Effector memory CD8-positive, alpha-beta T cell (primary cell): ENCODE measurements at places on chromosomes 2 and 18.

DNA sequence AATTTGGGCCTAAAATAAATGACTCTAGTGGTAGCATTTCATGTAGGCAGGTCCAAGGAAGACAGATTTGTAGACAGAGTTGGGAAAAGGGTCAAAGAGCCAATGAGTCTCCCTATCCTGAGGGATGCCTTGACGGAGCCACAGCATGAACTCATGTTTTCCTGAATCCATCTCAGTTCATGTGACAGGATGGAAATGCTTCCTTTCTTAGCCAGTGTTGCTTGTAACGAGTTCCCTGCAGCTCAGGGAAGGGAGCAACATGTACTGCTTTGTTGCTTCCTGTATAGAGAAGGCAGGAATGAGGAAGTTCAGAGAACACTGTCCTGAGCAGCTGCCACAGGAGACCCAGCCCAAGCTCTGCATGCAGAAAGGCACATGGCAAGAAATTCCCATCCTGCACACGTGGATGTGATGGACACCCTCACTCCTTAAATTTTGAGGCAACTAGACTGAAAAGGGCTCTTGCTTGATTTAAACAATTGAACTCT, 27.9 kb downstream of the TMEM17 start:
- H3K36me3 ChIP-seq = no peaks in the 10 kb centered on the region
- peaks cover 9% of the 10 kb centered on the region for H3K4me1 ChIP-seq
- H3K27ac ChIP-seq = no peak overlapping the region
- no peak overlapping the region for H3K4me3 ChIP-seq
- H3K27me3 ChIP-seq = peaks cover 46% of the 10 kb centered on the region

- H3K27me3 ChIP-seq = no peaks in the 10 kb centered on the region
- H3K36me3 ChIP-seq = no peaks in the 10 kb centered on the region
- H3K4me1 ChIP-seq = no peaks in the 10 kb centered on the region
Observed at GRCh38 chr2:156708051-156708450, 271.9 kb downstream of the GPD2 start.

DNA sequence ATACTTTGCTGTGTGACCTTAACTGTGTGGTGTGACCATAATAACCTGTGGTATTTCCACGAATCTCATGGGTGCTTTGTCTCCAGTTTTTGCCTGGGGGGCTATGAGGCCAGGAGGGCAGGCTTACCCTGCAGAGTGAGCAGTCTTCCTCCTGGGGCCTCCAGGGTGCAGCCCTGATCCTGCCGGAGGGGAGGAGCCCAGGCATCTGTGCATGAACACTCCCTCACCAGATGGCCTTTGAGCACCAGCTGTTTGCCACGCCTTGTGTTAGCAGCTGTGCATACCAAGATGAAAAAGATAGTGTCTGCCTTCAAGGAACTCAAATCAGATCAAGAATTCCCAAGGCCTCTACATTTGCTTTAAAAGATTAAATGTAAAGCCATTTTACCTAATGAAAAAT, 75.0 kb upstream of the RBM44 start:
- no peak overlapping the region for H3K4me3 ChIP-seq
- H3K27ac ChIP-seq = peak overlapping the region; percentile 93
- no peaks in the 10 kb centered on the region for H3K27me3 ChIP-seq
- peaks cover 92% of the 10 kb centered on the region for H3K36me3 ChIP-seq
- peaks cover 65% of the 10 kb centered on the region for H3K4me1 ChIP-seq

- H3K36me3 ChIP-seq = no peaks in the 10 kb centered on the region
- no peaks in the 10 kb centered on the region for H3K4me1 ChIP-seq
- no peak overlapping the region for H3K4me3 ChIP-seq
- no peaks in the 10 kb centered on the region for H3K27me3 ChIP-seq
- no peak overlapping the region for H3K27ac ChIP-seq
- no peak for DNase-seq
Observed at GRCh38 chr18:61528961-61529360, 195.7 kb downstream of the CDH20 start.

- H3K4me1 ChIP-seq = no peaks in the 10 kb centered on the region
- DNase-seq = no peak
- no peak overlapping the region for H3K4me3 ChIP-seq
- H3K36me3 ChIP-seq = no peaks in the 10 kb centered on the region
Observed at GRCh38 chr2:85743304-85743978, 10.3 kb upstream of the ATOH8 start.

DNA sequence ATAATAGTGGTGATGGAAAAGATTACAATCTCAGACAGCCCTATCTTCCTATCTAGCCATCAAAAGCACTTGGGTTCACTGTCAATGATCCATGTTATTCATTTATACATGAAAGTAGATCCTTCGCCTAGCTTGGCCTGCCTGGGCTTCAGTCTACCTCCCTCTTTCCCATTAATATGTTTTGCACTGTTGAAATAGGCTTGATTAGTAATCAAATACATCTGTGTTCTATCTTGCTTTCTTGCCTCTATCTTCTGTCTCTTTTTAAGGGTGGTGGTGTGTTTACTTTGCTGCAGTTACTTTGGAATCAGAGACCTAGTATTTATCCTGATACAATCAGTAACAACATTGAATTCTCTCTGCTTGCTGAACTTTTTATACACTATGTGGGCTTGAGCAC, 521.2 kb downstream of the TNS1 start:
- H3K4me1 ChIP-seq = no peaks in the 10 kb centered on the region
- H3K27ac ChIP-seq = no peak overlapping the region
- H3K27me3 ChIP-seq = no peaks in the 10 kb centered on the region
- H3K4me3 ChIP-seq = no peak overlapping the region
- DNase-seq = no peak

GRCh38 chr18:77079954-77080682, 52.5 kb downstream of the MBP start:
- peak overlapping the region; percentile 55 for H3K4me3 ChIP-seq
- peak overlapping the region; percentile 67 for H3K27ac ChIP-seq
- H3K4me1 ChIP-seq = peaks cover 88% of the 10 kb centered on the region
- DNase-seq = peak; percentile 60

- H3K4me3 ChIP-seq = no peak overlapping the region
- DNase-seq = no peak
- peaks cover 2% of the 10 kb centered on the region for H3K36me3 ChIP-seq
- no peak overlapping the region for H3K27ac ChIP-seq
- no peaks in the 10 kb centered on the region for H3K4me1 ChIP-seq
Observed at GRCh38 chr2:71474744-71475397, 21.5 kb downstream of the DYSF start.

DNA sequence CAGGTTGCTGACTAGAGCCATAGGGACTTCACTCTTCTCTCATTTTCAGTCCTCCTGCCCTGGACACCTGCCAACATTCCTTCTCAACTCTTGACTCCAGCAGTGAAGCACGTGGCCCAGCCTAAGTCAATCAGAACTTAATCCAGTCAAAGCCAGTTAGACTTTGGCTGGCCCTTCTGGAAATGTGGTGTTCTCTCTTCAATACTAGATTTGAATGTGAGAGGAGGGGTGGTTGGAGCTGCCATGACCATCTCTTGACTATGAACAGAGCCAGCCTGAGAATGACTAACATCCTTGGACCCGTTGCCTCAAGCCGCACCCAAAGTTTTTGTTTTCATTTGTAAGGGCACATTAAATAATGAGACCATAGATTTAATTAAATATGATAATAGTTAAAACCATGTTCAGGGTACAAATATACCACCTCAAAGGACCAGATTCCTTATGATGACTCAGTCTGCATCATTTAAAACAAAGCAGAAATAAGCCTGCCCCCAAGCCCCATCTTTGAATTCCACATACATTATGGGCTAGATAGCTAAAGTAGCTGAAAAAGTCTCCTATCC, 49.7 kb upstream of the RASGRP3 start:
- no peak overlapping the region for H3K27ac ChIP-seq
- no peaks in the 10 kb centered on the region for H3K4me1 ChIP-seq
- H3K36me3 ChIP-seq = no peaks in the 10 kb centered on the region
- no peak overlapping the region for H3K4me3 ChIP-seq
- H3K27me3 ChIP-seq = peaks cover 11% of the 10 kb centered on the region
- no peak for DNase-seq

DNA sequence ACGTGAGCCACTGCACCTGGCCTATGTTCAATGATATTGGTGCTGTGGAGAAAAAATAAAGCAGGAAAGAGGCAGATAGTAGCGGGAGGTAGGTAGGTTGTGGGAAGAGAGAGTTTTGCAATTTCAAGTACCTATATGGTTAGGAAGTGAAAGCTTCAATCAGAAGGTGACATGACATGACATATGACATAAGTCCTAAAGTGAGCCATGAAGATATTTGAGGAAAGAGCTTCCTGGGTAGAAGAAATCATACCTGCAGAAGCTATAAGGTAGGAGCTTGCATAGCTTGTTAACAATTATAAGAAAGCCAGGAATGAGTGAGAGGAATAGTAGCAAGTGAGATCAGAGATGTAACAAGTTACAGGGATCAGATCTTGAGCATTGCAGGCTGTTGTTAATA, 4.2 kb downstream of the KIAA1328 start:
- no peaks in the 10 kb centered on the region for H3K27me3 ChIP-seq
- no peak overlapping the region for H3K4me3 ChIP-seq
- DNase-seq = no peak
- H3K27ac ChIP-seq = no peak overlapping the region

- no peak for DNase-seq
- no peak overlapping the region for H3K4me3 ChIP-seq
- H3K27ac ChIP-seq = no peak overlapping the region
- H3K27me3 ChIP-seq = peaks cover 55% of the 10 kb centered on the region
Observed at GRCh38 chr2:29367986-29368658, 252.9 kb downstream of the CLIP4 start.

DNA sequence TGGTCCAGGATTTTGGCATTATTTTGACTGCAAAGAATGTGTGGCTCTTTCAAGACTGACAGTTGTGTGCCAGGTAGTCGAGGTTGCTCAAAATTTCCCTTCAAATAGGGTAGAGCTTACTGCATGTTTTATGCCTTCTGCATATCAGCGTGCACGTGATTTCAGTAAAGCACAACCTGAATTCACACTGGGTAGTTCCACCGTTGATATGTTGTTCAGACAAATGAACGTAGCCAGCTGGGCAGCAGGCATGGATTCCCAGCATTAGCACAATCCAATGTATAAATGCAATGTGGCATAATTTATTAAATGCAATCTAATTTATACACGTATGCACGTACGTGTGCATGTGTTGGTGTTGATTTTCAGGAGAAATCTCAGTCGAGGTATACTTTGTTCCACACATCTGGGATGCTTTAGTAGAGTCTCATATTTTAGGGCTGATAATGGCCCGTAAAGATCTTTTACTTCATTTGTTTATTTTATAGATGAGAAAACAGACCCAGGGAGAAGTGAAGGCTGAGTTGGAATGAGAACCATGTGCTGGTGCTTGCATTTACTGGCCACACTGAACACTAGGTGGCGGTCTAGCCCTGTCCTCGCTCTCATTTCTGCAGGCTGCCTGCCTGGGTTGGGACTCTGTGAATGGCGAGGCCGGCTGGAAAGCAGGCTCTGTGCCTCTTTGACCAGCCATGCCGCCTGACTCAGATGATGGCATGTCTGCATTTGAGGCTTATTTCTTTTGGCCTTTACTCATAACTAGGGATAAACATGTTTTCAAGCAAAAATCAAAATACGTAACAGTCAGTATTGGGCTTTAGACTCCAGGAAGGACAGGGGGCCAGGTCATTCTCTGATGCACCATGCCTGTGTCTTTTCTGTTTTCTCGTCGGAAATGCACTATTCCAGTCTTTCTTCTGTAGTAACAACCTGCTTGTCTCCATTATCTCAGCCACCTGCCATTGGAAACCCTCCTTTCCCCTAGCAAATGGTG, 120.4 kb downstream of the RNF144A start:
- no peak overlapping the region for H3K27ac ChIP-seq
- DNase-seq = peak; percentile 50
- peaks cover 4% of the 10 kb centered on the region for H3K4me1 ChIP-seq
- no peak overlapping the region for H3K4me3 ChIP-seq
- H3K27me3 ChIP-seq = no peaks in the 10 kb centered on the region

DNA sequence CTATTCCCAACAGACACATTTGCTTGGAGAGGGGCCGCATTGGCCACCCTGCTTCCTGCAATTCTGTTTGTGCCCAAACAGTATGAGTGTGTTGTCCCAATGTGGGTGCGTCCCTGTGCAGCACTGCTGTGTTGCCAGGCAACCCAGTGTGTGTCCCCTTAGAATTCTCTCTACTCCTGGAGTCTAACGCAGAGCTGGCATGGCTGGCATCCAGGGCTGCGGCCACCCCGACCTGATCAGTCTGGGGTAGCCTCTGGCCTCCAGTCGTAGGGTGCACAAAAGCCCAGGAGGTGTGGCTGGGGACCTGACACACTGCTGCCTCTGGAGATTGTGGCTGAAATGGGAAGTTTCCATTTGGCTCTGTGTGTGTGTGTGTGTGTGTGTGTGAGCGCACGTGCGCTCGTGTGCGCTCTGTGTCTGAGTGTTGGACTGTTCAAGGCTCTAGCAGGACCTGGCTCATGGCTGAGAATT, 48.0 kb downstream of the TEX44 start:
- no peaks in the 10 kb centered on the region for H3K36me3 ChIP-seq
- H3K4me3 ChIP-seq = no peak overlapping the region
- DNase-seq = no peak
- no peak overlapping the region for H3K27ac ChIP-seq
- peaks cover 9% of the 10 kb centered on the region for H3K4me1 ChIP-seq

DNA sequence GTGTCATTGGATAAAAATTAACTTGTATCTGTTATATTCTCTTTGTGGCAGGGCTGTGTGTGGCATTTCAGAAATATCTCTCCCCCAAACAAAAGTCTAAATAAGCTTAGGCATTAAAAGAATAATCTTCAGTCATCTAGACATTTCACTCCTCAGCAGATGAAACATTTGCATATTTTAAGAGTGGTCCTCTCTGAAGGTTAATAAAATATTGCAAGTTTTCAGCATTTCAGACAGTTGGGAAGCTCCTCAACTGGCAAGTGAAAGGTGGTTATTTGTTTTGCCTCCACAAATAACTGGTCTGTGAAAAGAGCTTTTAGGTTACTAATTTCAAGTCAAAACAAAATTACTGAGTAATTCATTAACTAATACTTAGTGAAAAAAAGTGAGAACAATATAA, 462.6 kb downstream of the EPHA4 start:
- no peak overlapping the region for H3K4me3 ChIP-seq
- no peak overlapping the region for H3K27ac ChIP-seq
- no peak for DNase-seq
- H3K4me1 ChIP-seq = no peaks in the 10 kb centered on the region
- H3K27me3 ChIP-seq = peaks cover 16% of the 10 kb centered on the region

- no peaks in the 10 kb centered on the region for H3K4me1 ChIP-seq
- H3K27ac ChIP-seq = no peak overlapping the region
- no peak for DNase-seq
Observed at GRCh38 chr18:37235583-37235982, 330.0 kb downstream of the CELF4 start.
